ENCODE measurements at places on chromosomes 13 and 19. TPM values are rescaled to one million over a fixed set of nuclear protein-coding genes. Genes with fewer than 3 reads are reported as not detected.
A peak's percentile ranks its signal among the peaks of the same experiment; 100 is the strongest.

DNA sequence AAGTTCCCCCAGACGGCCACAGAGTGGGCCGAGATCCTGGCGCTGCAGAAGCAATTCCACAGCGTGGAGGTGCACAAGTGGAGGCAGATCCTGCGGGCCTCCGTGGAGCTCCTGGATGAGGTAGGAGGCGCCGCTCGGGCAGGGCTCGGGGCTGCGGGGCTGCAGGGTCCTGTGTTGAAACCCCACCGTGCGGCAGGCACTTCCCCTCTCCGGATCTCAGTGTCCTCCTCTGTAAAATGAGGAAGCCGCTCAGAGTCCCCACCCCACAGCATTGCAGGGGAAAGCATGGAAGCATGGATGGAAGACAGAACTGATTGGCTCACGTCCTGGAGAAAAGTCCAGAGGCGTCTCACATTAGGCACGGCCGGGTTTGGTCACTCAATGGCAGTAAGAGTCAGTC, 6.8 kb upstream of the SCN1B start:
- no peak for DNase-seq

Gene LCP1
- total RNA-seq, result 5.5 TPM

DNA sequence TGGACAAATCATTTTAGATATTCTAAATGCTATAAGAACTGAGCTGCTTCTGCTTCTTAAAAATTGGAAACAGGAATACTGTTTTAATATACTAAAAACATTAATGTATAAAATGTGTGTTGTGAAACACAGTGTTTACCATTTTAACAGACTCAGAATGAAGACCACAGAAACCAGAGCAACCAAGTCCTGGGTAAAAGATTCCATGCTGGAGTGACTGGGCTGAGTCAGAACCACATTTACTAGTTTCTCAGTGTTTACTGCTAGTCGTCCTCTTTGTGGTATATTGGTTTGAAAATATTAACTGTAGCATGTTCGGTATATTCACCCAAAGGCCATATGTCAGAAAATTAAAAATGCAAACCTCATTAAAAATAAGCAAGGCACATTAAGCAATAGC, 31.9 kb downstream of the ANKRD10 start:
- no peak for DNase-seq

- no peak for DNase-seq
Measured at GRCh38 chr13:25080773-25081172, 15.2 kb upstream of the PABPC3 start.

DNA sequence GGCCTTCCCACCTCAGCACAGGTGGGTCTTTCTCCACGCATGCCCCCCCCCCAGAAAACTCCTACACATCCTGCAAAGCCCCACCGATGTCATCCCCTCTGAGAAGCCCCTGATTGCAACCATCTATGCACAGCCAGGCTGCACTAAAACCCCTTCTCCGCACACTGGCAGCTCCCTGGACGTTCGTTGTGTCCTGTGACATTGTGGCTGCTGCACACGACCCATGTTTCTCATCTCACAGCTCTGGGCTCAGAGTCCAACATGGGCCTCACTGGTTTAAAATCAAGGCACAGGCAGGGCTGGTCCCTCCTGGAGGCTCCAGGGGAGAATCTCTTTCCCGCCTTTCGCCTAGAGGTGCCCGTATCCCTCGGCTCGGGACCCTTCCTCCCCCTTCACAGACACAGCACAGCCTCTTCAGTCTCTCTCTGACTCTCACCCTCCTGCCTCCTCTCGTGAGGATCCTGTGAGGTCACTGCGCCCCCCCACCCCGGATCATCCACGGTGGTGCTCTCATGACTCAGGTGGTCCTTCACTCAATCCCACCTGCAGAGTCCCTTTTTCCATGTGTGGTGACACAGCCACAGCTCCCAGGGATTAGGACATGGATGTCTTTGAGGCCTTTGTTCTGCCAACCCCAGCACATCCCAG, 71.2 kb downstream of the GADD45B start:
- DNase-seq, result no peak

Gene CCDC169
- 6.9 TPM for total RNA-seq

- no peak for DNase-seq
Measured at GRCh38 chr13:70534466-70534865, 426.2 kb upstream of the KLHL1 start.

DNA sequence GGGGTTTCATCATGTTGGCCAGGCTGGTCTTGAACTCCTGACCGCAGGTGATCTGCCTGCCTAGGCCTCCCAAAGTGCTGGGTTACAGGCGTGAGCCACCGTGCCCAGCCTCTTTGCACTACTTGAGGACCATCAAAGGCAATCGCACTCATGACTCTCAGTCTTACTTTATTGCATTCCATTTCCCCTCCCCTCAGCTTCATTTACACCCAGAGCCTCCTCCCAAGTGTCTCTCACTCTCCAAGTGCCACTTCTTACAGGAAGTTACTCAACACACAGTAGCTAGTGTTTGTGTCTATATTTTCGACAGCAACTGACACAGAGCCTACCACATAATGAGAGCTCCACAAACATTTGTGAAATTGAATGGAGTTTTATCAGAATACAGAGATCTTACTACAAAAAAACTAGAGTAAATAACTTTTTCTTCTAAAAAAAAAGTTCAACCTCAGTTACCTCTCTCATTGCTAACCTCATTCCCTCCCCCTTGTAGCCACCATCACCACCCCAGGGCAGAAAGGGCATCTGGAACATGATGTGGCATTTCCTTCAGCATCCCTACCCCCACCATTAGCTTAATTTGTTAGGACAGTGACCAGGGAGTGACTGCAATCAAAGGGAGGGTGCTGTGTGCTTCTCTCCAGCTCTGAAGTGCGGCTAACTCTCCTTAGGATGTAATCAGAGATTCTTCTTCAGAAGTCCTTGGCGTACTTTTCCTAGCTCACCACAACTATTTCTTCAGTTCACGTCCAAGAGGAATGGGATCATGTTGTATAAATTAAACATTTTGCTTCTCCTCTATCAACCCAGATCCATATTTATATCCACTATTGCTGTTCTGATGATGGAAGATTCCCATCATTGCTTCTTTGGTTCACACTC, 17.0 kb upstream of the RUBCNL start:
- no peak for DNase-seq

- peak; percentile 62 for DNase-seq
Measured at GRCh38 chr19:37654629-37655300, 500 bp downstream of the ZFP30 start.

DNA sequence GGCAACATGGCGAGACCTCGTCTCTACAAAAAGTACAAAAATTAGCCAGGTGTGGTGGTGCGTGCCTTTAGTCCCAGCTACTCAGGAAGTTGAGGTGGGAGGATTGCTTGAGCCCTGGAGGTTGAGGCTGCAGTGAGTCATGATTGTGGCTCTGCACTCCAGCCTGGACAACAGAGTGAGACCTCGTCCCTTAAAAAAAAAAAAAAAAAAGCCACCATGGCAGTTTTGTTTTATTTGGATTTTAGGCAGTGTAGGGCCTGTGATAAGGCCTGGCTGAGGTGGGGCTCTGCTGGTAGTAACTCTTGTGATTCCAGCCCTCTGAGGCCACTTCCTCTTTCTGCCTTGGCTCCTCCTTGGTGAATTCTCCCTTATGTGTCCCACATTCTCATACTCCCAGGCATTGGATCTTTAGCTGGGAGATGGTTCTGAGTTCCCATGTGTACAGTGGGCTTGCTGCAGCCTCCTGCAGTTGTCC, 39.2 kb downstream of the GATAD2A start:
- DNase-seq, result no peak

Gene KLHL1
- total RNA-seq, result not detected

DNA sequence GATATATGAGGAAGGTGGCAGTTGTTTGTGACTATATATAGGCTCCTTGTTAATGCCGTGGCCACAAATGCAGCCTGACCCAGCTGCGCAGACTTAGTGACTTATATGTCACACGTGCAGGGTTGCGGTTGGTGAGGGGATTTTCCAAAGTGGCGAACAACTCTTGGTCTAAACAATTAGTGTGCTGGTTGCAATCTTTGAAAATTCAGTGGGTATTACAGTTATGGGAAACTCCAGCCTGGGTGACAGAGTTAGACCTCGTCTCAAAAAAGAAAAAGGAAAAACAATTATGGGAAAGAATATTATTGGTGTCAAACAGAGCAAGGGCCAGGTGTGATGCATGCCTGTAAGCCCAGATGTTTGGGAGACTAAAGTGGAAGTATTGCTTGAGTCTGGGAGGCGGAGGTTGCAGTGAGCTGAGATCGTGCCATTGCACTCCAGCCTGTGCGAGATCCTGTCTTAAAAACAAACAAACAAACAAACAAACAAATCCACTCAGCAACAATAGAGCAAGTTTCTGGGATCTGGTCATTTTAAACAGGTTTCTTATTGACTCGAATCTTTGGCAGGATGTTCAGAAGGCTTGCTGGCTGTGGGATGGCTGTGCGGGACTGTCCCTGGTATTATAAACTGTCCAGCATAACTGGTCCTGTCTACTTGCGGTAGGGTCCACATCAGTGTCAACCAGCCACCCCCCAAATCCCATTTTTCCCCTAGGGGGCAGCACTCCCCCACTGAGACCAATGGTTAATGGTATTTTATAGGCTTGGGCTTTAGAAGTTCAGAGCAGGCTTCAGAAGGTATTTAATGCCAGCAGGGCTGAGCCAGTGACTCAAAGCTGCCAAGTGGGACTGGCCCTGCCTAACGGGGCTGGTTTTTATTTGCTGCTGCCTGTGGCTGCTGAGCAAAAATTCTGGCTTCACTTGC, 15.4 kb downstream of the RELB start:
- peak; percentile 74 for DNase-seq

DNA sequence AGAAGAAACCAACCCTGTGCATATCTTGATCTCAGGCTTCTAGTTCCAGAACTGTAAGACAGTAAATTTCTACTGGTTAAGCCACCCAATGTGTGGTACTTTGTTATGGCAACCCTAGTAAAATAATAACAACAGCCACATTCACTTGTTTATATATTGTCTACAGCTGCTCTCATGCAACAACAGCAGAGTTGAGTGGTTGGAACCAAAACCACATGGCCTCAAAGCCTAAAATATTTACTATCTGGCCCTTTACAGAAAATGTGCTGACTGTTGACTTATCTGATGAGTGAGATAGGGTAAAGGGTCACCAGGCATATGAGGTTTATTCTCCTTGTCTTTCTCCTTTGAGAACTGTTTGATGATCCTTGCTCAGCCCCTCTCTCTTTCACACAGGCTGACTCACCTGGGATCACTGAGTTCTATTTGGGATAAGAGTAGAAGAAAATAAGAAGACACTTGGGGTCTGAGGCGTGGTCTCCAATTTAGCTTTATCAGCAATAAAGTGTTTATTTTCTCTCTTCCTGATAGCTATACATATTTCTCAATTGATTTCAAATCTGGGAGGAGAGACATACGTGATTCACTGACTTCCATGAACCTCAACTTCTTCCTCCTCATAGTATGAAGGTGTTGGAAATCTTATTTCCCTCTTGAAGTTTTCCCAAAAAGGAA, 227.5 kb upstream of the STARD13 start:
- DNase-seq, result no peak

DNA sequence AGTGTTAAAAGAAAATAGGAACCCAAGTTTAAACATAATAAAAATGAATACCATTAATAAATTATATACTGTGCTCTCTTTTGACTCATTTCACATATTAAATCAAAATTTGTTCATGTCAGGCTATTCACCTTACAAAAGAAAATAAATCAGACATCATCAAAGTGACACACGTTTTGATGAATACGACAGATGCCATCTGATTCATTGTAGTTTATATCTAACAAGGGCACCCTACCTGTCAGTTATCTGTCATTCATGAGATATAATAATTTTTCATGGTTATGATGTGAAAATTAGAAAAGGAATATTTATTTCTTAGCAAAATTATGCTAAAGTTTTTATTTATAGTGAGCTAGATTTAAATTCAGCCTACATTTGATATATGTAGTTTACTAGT, 188.1 kb upstream of the PCDH17 start:
- DNase-seq, result no peak

Gene ZNF583
- total RNA-seq, result 26.7 TPM

- DNase-seq, result no peak
Measured at GRCh38 chr19:51458051-51458645, at the start of gene SIGLEC8. SIGLEC8 (minus strand) TSS chr19:51458454; CDS start chr19:51458387, 67 bp downstream.

Gene CALR3
- not detected for total RNA-seq

- peak; percentile 84 for DNase-seq
Measured at GRCh38 chr19:11538232-11539036, at the start of gene CNN1. CNN1 (plus strand) TSS chr19:11538851; CDS start chr19:11538928, 77 bp downstream.

GRCh38 chr13:40564342-40565001, 102.0 kb downstream of the FOXO1 start:
- peak; percentile 49 for DNase-seq

DNA sequence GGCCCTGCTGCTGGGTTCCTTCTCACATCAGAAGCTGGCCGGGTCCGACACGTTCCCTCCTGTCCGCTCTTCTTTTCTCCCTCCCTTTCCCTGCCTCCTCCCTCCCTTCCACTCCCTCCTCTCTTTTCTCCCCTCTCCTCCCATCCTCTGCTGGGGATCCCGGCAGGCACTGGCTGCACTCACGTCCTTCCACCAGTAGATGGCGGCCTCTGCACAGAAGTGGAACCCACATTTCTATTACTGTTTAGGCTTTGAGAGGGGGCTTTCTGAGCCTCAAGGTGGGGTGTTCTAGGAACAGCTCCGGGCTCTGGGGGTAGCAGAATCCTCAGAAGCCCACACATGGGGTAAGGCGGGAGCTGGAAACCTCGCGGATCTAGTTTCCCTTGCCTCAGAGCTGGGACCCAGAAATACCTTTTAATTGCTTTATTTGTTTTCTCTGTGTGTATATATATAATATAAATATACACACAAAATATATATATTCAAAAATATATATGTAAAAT, 294.2 kb downstream of the ZNF536 start:
- peak; percentile 36 for DNase-seq

DNA sequence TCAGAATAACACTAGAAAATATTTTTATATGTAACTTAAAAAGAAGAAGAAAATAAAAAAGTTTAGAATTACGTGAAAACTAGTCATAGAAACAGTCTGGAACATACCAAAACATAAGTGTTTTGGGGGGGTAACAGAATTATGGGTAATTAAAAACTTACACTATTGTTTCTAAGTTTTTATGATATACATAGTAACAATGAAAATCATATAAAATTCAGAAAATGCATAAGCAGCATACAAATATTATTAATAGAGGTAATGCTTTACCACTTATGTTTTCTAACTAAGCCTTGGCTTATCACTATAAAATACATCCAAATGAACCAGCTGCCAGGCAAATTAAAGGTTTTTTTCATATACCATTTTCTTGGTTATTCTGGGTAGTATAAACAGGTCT, 14.9 kb downstream of the ESD start:
- DNase-seq, result no peak

Gene RNF113B
- not detected for total RNA-seq

Gene NLRP11
- not detected for total RNA-seq

- peak; percentile 81 for DNase-seq
Measured at GRCh38 chr19:3275583-3276340, 51.3 kb downstream of the CELF5 start.

DNA sequence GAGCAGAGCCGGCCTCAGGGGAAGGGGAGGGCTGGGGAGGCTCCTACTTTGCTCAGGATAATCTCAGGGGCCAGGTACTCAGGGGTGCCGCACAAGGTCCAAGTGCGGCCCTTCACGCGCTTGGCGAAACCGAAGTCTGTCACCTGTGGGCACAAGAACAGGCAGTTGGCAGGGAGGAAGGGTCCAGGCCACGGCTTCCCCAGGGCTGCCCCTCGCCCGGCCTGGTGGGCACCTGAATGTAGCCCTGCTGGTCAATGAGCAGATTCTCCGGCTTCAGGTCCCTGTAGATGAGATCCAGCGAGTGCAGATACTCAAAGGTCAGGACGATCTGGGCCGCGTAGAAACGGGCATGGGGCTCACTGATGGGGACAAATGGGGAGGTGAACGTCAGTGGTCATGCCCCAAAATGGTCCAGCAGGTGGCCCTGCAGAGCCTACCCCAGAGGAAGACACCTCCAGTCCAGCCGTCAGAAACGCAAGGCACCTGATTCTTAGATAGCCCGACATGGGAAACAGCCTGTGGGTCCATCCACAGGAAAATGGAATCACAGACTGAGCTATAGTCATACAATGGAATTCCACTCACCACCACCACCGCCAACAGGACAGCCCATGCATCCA, 7.1 kb upstream of the SAMD1 start:
- no peak for DNase-seq

Measured in cardiac muscle cell (in vitro differentiated cells and primary cell).